ENCODE measurements at places on chromosomes 1 and 21.

- DNase-seq: no peak
Measured at GRCh38 chr1:41045740-41046139, 24.2 kb upstream of the SLFNL1 start.

GRCh38 chr1:224378855-224379631 lies 22.4 kb downstream of the CNIH4 start:
- DNase-seq: no peak

- DNase-seq: no peak
Measured at GRCh38 chr1:53020588-53020987, 41.4 kb upstream of the PODN start.

DNA sequence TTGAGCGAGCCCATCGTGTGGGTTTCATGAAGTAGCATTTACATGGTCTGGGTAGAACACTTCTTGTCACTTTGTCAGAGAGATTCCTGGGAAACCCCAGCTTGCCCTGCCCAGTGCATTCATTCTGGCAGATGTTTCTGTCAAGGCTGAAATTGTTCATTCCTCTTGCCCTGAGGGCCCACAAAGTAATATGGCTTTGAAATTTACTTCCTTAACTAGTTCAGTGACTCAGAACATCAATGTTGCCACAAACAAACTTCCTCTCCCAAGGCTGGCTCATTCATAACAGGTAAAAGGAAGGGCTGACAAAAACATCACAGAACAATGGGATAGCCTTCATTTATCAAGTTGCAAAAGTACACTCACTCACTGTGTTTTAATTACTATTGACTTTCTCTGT lies 5.0 kb upstream of the KIAA0040 start:
- DNase-seq: no peak

- DNase-seq: no peak
Measured at GRCh38 chr1:47849005-47849521, 148.1 kb downstream of the TRABD2B start.

DNA sequence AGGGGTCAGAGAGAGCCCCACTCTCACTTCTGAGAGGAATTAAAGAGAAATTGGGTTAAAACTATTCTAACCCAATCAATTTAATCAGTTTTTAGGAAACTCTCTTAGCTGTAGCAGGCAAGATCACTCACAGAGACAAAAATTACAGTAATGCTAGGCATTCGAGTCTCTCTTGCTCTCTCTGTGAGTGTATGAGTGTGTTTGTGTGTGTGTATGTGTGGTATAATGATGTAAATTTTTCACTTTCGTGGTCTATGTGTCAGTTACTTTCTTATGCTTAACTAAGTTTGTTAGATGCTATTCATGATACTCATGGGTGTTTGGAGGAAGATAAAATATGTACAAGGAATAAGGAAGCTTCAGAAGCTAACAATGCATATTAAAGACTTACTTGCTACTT lies 131.3 kb downstream of the FASLG start:
- no peak for DNase-seq
